Activated T-helper 9 cell treated with anti-CD3 and anti-CD28 coated beads, Interleukin-2, amount 50 U/mL, for 16 hours (primary cell): ENCODE measurements at places on chromosomes 13 and 19.

GRCh38 chr13:69997061-69997460, 110.6 kb upstream of the ATXN8OS start:
- no peak for DNase-seq

GRCh38 chr19:48962029-48962848, 2.9 kb upstream of the FTL start:
- no peak for DNase-seq

GRCh38 chr13:103926118-103926517, 859.9 kb upstream of the SLC10A2 start:
- DNase-seq = no peak

DNA sequence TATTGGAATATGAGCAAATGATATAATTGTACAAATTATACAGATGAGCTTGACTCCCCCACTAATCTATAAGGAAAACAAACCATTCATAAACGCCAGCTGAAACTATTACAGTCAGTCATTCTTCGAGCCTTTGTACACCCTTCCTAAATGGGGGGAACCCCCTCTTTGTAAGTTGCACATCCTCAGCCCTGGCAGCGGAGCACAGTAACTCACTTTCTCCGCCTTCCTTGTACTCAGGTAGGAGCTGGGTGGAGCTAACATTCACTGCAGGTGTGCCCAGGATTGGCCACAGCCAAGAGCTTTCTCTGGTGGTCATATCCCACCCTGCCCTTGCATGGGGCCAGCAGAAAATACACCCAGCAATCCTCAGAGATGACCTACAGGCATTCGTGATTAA, 28.6 kb downstream of the PIN1 start:
- DNase-seq = no peak

DNA sequence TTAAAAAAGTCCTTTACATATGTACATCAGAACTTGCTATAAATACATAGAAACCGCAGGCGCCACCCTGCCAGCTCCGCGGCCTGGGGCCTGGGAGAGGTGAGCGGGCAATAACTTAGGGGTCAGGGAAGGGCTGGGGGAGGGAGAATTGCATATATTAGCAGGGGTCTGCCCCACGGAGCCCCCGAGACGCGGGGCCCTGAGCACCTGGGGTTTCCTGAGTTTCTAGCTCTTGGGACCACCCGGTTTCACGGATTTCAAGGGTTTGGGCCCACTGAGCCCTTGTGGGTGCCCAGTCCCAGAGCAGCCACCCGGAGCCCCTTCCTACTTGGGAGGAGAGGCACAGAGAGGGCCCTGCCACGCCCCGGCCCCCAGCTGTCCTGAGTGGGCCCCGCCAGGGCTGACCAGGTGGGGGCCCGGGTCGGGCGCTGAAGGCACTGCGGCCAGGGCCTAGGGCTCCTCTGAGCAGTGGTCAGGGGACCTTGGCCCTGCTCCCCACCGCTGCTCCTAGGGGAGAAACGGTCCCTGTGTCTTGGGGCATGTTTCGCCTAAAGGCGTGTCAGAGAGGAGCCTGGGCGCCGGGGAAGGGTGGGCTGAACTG, 4.0 kb downstream of the GPX4 start:
- DNase-seq = no peak

DNA sequence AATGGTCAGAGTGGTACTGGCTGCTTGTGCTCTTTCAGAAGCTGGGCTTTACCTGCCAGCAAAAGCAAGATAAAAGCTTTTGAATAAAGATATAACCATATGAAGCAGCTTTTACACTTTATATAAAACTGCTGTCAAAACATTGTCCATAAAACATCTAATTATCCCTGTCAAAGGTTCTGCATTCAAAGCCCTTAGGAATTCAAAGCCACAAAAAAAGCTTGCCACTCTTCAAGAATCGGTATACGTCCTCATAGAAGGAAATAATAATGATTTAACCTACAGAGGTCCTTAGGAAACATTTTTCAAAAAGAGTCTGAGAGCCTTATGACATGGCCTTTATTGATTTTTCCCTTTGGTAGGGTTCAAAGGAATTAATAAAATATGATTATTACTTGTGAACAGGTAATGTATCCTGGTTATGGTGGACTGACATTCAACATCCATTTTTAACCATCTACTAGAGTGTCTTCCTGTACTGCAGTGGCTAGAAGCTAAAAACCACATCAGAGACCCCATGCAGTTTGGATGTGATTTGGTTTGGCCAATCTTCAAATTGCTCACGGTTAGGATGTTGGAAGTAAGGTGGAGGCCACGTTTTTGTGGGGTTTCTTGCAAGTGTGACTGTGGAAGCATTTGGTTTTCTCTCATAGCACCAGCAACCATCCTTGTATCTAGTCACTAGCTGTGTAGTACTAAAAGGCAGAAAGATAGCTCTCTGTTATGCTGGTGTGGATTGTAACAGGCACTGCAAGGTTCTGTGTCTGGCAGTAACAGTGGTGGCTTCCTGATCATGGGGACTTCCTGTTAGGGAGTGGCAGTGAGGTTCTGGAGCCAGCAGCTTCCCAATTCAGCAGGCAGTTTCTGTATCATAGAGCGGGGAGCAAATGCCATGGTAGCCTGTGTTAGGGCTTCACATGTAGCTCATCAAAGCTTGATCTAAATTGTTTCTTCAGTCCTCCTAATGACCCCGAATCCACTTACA, 441.5 kb downstream of the DIAPH3 start:
- no peak for DNase-seq

DNA sequence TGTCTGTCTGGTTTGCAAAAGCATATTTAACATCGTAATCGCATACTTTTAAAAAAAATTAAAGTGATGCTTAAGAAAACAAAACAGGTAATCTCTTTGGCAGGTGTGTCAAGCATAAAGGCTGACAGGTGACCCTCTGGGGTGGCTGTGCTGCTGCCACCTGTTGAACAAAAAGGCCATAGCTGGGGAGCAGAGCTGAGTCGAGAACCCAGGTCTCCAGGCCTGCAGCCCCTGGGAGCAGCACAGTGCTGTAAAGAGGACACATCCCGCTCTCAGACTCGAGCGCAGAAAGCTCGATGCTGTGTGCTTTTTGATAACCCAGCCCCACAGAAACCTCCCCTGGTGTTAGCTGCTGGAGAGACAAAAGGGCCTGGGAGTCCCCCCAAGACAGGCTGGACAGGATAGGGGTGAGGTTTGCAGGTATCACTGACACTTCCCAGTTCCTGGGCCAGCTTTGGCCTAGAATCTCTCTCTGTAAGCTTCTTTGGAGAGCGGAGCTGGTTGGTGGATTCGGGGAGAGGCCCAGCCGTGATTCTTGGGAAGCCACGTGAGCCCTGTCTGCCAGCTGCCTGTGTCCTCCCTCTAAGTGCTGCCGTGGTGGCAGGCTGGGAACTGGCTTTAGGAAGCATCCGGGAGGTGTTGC, 66.9 kb downstream of the C13orf42 start:
- no peak for DNase-seq

DNA sequence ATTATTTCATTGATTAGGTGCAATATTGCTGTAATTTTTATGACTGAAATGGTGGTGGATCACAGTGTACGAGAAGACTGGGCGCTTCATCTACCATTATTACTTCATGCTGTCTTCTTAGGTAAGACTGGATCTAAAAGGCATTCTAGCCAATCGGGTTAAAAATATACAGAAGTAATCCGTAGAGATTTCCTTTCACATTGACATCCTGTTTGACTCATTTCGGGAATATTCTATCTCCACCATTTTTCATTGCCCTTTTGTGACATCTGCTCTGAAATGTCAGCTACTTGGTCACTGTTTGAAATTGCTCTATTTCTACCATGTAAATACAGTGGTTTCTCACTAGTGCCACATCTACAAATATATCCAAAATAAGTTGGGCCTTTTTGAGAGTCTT, 90.2 kb downstream of the ZAR1L start:
- no peak for DNase-seq

DNA sequence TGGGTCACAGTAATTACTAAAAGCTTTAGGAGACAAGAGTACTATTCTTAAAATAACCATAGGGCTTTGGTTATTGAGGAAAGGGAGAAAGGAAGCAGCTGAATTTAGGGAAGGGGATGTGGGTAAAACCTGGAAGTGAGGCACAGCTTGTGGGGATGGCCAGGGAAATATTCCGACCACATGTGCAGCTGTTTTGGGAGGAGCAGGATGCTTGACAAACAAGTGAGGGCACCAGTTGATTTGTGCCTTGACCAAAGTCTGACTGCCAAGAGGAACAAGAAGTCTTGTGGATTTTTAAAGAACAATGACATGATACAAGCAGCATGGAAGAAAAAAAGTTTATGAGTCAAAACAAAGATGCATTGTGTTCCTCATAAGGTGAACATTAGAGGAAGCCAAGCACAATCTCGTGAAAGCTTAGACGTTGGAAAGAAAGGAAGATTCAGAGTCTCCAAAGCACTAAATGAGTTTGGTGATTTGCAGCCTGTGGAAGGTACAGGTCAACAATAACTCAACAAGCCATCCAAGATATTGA, 108.5 kb upstream of the GPC6 start:
- DNase-seq = no peak

DNA sequence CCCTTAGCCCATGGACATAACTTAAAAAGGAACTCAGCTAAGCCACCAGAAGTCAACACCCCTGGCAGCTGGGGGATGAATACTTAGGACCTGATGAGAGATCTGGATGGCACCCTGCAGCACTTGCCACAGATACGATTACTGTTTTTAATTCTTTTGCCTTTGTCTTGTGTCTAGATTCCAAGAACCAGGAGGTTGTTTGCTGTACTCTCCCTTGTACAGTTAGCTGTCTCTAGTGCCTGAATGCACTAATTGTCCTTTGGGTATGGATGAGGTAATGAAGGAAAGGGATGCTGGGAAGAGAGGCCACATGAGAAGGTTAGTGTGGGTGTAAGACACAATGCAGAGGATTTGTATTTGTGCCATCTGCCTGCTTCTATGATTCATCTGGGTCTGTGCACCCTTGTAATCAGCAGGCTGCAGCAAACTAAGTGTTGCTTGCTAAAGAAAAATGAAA, 385.8 kb downstream of the KCNRG start:
- DNase-seq = no peak

DNA sequence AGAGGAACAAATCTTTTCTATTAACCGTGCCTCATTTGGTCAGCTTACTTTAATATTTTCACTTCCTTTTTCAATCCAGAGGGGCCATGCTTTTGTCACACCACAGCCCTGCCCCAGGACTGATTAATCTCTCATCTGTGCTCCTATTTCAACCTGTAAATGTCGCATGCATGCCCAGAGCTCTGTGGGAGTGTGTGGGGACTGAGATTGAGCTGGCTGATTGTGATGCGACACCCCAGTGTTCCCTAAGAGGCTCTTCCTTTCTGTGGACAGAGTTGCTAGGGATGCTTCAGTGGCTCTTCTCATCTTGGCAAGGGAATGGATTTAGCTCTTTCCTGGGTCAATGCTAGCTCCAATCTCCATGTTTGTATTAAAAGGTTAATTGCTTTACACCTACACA, 249.6 kb downstream of the TDRD3 start:
- DNase-seq = no peak

DNA sequence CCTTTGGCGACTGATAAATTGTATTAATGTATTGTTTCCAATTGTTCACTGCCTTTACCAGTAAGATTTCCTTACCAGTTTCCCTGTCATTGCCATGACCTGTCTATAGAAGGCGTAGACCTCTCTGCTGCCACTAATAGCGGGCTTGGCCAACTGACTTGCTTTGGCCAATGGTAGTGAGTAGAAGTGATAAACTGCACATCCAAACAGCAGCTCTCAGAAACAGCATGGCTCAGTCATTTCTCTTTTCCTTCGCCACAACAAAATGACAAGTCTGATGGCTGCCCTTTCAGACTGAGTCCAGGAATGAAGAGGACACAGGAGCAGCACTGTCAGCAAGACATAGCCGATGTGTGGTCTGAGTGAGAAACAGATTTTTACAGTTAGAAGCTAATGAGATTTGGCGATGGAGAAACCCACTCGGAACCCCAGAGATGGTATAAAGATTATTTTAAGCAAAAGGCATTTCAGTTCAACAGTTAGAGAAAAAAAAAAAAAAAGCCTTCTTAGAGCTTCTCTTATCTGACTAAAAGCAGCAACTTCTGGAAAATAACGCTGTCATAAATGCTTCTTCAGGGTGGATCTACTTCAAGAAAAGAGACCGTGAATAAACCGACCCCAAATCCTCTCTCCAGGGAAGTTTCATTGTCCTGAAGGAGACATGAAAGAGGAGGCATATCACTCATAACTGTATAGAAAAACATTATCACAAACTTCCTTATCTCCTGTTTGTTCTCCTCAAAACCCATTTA, 42.0 kb upstream of the TM9SF2 start:
- DNase-seq = no peak

- DNase-seq = no peak
These were observed 113.7 kb downstream of the OLFM4 start for GRCh38 chr13:53142306-53142705.

DNA sequence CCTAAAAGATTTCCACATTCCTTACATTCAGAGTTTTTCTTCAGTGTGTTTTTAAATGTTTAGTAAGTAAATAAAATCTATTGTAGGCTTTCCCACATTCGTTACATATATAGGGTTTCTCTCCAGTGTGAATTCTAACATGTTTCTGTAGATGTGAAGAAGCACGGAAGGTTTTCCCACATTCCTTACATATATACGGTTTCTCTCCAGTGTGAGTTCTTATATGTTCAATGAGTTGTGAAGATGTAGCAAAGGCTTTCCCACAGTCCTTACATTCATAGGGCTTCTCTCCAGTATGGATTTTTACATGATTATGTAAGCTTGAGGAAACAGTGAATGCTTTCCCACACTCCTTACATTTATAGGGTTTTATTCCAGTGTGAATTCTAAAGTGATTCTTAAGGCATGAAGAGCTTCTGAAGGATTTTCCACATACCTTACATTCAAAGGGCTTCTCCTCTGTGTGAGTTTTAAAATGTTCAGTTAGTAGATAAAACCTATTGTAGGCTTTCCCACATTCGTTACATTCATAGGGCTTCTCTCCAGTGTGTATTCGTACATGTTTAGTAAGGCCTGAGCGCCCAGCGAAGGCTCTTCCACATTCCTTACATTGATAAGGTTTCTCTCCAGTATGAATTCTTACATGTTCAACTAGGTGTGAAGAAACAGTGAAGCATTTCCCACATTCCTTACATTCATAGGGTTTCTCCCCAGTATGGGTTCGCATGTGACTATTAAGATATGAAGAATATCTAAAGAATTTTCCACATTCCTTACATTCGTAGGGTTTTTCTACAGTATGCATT, 18.2 kb downstream of the ZNF121 start:
- DNase-seq = no peak
